Lung (tissue), 17 donors: ENCODE measurements at places on chromosomes 3 and 15. TPM values are rescaled to one million over a fixed set of nuclear protein-coding genes. Genes with fewer than 3 reads are reported as not detected.

Gene GABRR3
- polyA plus RNA-seq, result not detected

Gene WDR72
- 0.35 TPM for polyA plus RNA-seq

Gene HRH1
- polyA plus RNA-seq, result 3.7 TPM

Gene ARHGEF3
- polyA plus RNA-seq, result 16.0 TPM

Gene GPR27
- polyA plus RNA-seq, result 7.7 TPM

Gene ZBTB47
- polyA plus RNA-seq, result 12.0 TPM

Gene GOLGA8R
- 1.6 TPM for polyA plus RNA-seq

Gene CHRNA7
- polyA plus RNA-seq, result 0.30 TPM

Gene CCR8
- not detected for polyA plus RNA-seq

Gene CFAP20DC
- 0.69 TPM for polyA plus RNA-seq

Gene CCDC39
- polyA plus RNA-seq, result 1.9 TPM

Gene COL6A6
- polyA plus RNA-seq, result 2.8 TPM

Gene SLITRK3
- polyA plus RNA-seq, result 0.02 TPM

Gene WDR76
- polyA plus RNA-seq, result 2.4 TPM

Gene GHRL
- polyA plus RNA-seq, result 5.4 TPM

Gene TEX9
- polyA plus RNA-seq, result 3.5 TPM

Gene CDCP1
- polyA plus RNA-seq, result 4.8 TPM

Gene TADA3
- 57.8 TPM for polyA plus RNA-seq

Gene SCAANT1
- not detected for polyA plus RNA-seq

Gene MITF
- polyA plus RNA-seq, result 5.9 TPM

Gene ZPLD1
- 0.05 TPM for polyA plus RNA-seq

Gene NR1D2
- polyA plus RNA-seq, result 6.1 TPM

Gene FAM107A
- 48.1 TPM for polyA plus RNA-seq
